Purkinje cell (primary cell): ENCODE measurements at places on chromosomes 1 and 21. TPM values are rescaled to one million over a fixed set of nuclear protein-coding genes. Genes with fewer than 3 reads are reported as not detected.

The USP48 gene
- 21.5 and 37.5 TPM in 2 replicates for polyA plus RNA-seq

The PPIAL4G gene
- 0.38 TPM in 1 of 2 replicates, not detected in the other for polyA plus RNA-seq

The MTFR1L gene
- polyA plus RNA-seq: 43.6 and 45.8 TPM in 2 replicates

The FCGR3A gene
- 0.73 and 1.3 TPM in 2 replicates for polyA plus RNA-seq

The OR2M3 gene
- polyA plus RNA-seq: not detected in 2 replicates

The RAB7B gene
- polyA plus RNA-seq: not detected in 2 replicates

The CSTB gene
- 28.3 and 33.8 TPM in 2 replicates for polyA plus RNA-seq

The HCN3 gene
- polyA plus RNA-seq: 1.5 and 4.9 TPM in 2 replicates

The LCE2B gene
- polyA plus RNA-seq: not detected in 2 replicates

The GPR157 gene
- polyA plus RNA-seq: 0.04 and 0.77 TPM in 2 replicates

The CD101 gene
- 4.0 and 4.9 TPM in 2 replicates for polyA plus RNA-seq

The ACTRT2 gene
- polyA plus RNA-seq: not detected in 2 replicates

The DONSON gene
- 15.3 and 19.6 TPM in 2 replicates for polyA plus RNA-seq

The S100A13 gene
- polyA plus RNA-seq: 35.3 and 50.8 TPM in 2 replicates

The FMO3 gene
- polyA plus RNA-seq: 1.9 TPM in 1 of 2 replicates, not detected in the other

The SLC1A7 gene
- polyA plus RNA-seq: not detected in 2 replicates

The RIMKLA gene
- 4.9 TPM in 2 replicates for polyA plus RNA-seq

The MYOM3 gene
- polyA plus RNA-seq: not detected in 2 replicates

The RNU1-2 gene
- polyA plus RNA-seq: not detected in 2 replicates

The MEX3A gene
- polyA plus RNA-seq: not detected in 2 replicates

The AMY1C gene
- not detected in 2 replicates for polyA plus RNA-seq

The PPFIA4 gene
- 0.23 and 0.97 TPM in 2 replicates for polyA plus RNA-seq

The DCST1 gene
- polyA plus RNA-seq: not detected in 2 replicates

The HYI gene
- 0.87 and 8.2 TPM in 2 replicates for polyA plus RNA-seq

The GPR153 gene
- polyA plus RNA-seq: not detected in 2 replicates

The ADGRL4 gene
- 0.76 and 3.2 TPM in 2 replicates for polyA plus RNA-seq

The ESPN gene
- 5.3 and 10.1 TPM in 2 replicates for polyA plus RNA-seq

The FMN2 gene
- 24.1 and 57.5 TPM in 2 replicates for polyA plus RNA-seq

The CLDN8 gene
- not detected in 2 replicates for polyA plus RNA-seq

The ATP6V1G3 gene
- not detected in 2 replicates for polyA plus RNA-seq

The UBXN10 gene
- 0.27 and 1.3 TPM in 2 replicates for polyA plus RNA-seq

The LSM10 gene
- polyA plus RNA-seq: 37.8 and 55.1 TPM in 2 replicates

The S100A14 gene
- polyA plus RNA-seq: not detected in 2 replicates

The C1orf226 gene
- polyA plus RNA-seq: 0.78 and 1.1 TPM in 2 replicates

The SLC45A3 gene
- not detected in 2 replicates for polyA plus RNA-seq

The PRR9 gene
- polyA plus RNA-seq: not detected in 2 replicates

The SLC2A5 gene
- 1.9 and 4.4 TPM in 2 replicates for polyA plus RNA-seq

The BRDT gene
- polyA plus RNA-seq: 0.09 and 0.20 TPM in 2 replicates

The TMED5 gene
- 41.6 and 42.0 TPM in 2 replicates for polyA plus RNA-seq

The DMBX1 gene
- polyA plus RNA-seq: not detected in 2 replicates

The ITLN2 gene
- not detected in 2 replicates for polyA plus RNA-seq

The ZNF648 gene
- 0.07 and 0.17 TPM in 2 replicates for polyA plus RNA-seq

The SV2A gene
- polyA plus RNA-seq: 61.6 and 65.2 TPM in 2 replicates

The MAEL gene
- 4.6 and 5.4 TPM in 2 replicates for polyA plus RNA-seq

The AADACL3 gene
- polyA plus RNA-seq: not detected in 2 replicates

The ATAD3C gene
- polyA plus RNA-seq: 3.1 and 14.2 TPM in 2 replicates

The KRTAP19-3 gene
- not detected in 2 replicates for polyA plus RNA-seq

The PKN2 gene
- polyA plus RNA-seq: 12.4 and 15.9 TPM in 2 replicates

The PROX1 gene
- polyA plus RNA-seq: 0.26 and 1.8 TPM in 2 replicates

The MTARC1 gene
- polyA plus RNA-seq: 7.8 and 9.6 TPM in 2 replicates

The HJV gene
- polyA plus RNA-seq: not detected in 2 replicates

The UBL4B gene
- not detected in 2 replicates for polyA plus RNA-seq

The CADM3 gene
- polyA plus RNA-seq: 12.1 and 16.4 TPM in 2 replicates

The SPRR1A gene
- polyA plus RNA-seq: 1.3 TPM in 1 of 2 replicates, not detected in the other

The LGR6 gene
- polyA plus RNA-seq: 4.0 and 5.7 TPM in 2 replicates

The OR2T2 gene
- not detected in 2 replicates for polyA plus RNA-seq
